C1 segment of cervical spinal cord (tissue), 14 donors: ENCODE measurements at places on chromosomes 3 and 15.

DNA sequence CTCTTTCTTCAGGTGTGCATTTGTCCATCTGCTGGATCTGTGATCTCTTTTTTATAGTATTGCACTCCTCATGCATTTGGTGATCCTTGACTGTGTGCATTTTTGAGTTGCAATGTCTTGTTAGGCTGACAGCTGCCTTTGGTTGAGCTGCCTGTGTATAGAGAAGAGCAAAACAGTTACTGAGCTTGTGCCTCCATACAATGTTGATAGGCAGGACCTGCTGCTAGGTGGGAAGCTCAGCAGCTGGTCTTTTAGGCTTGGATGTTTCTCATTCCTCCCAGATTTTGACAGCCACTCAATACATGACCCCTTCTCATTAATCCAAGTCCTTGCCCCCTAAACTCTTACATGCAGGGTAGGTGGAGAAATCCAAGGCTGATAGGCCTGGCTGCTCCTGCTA, 74.8 kb upstream of the PIAS1 start:
- DNase-seq, result no peak

DNA sequence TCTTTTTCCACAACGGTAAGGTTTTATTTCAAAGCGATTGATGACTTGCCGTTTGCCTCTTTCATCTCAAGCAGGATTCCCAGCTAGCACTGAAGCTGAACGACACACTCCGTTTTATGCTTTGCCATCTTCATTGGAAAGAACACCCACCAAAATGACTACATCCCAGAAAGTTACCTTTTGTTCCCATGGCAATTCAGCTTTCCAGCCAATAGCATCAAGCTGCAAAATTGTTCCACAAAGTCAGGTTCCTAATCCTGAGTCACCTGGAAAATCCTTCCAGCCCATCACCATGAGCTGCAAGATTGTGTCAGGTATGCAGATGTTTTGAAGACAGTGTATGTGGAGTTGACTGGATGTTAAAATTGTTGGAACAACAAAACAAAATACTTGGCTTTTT, 56.5 kb downstream of the YEATS2 start:
- DNase-seq, result no peak

- DNase-seq, result no peak
Measured at GRCh38 chr3:9229325-9229724, 20.1 kb downstream of the SRGAP3 start.

DNA sequence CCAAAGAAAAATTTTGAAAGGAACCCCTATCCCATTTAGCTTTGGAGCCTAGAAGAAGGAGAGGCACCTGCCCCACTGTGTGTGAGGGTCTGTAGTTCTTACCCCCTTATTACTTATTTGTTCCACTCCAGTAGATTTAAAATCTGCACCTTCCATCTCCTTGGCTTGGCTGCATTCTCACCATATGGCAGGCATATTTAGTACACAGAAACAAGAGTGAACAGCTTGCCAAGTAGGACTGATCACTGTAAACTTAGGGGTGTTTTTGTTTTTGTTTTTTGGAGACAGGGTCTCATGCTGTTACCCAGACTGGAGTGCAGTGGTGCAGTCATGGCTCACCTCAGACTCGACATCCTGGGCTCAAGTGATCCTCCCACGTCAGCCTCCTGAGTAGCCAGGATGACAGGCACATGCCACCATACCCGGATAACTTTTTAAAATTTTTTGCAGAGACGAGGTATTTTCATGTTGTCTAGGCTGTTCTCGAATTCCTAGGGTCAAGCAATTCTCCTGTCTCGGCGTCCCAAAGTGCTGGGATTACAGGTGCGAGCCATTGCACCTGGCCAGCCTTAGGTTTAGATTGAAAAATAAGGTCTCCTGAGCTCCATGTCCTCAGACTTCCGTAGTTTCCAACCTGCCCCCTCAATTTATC, 14.1 kb upstream of the ANXA2 start:
- no peak for DNase-seq

DNA sequence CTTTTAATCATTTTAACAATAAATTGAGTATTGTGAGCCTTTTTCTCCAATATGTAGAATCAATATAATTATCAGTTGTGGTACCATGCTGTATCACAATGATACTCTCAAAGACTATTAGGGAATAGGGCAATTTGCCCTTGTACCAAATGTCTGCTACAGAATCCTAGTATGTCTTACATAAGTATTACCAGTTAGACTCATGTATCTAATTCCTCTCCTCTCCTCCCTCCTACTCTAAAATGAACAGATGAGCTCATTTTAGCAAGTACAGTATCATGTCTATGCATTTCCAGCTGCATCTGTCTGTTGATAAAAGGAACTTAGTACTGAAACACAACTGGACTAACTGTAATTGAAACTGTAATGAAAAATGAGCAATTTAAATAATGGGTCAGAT, 124.3 kb upstream of the ATP11B start:
- DNase-seq, result no peak

DNA sequence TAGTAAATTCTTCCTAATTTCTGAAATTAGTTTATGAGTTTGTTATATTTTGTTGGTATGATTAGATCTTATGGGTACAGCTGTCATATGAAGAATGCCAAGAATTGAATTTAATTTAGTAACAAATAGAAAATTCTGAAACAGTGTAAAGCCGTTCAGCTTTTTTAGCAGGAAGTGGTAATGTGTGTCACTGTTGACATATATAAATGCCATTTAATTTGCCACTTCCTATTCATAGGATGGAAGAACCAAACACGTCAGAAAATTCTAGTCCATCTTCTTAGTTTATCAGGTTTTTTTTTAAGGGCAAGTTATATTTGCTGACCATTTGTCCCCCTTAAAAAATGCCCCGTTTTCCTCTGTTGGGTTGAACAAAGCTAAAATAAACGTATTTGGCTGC, 43.0 kb downstream of the RAB8B start:
- no peak for DNase-seq
